ENCODE measurements at places on chromosomes 7 and 10.

DNA sequence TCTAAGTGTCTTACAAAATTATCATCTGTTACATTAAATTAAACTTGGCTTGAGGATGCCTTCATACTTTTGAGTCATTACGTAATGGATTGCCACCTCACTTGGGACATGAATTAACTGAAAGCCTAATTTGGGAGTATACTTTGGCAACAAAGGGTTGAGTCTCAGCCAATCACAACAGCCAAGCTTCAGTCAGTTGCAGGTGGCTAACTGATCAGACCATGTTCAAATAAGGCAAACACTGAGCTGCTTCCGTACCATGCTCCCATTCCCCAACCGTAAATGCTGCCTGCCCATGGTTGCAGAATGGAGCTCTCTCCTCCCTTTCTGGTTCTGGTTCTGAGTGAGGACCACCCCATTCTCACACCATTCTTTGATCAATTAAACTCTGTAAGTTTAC is 92.9 kb upstream of the STK17A start:
- DNase-seq, result no peak

- DNase-seq, result no peak
These were observed 163.7 kb downstream of the SEMA3D start for GRCh38 chr7:85023066-85023712.

DNA sequence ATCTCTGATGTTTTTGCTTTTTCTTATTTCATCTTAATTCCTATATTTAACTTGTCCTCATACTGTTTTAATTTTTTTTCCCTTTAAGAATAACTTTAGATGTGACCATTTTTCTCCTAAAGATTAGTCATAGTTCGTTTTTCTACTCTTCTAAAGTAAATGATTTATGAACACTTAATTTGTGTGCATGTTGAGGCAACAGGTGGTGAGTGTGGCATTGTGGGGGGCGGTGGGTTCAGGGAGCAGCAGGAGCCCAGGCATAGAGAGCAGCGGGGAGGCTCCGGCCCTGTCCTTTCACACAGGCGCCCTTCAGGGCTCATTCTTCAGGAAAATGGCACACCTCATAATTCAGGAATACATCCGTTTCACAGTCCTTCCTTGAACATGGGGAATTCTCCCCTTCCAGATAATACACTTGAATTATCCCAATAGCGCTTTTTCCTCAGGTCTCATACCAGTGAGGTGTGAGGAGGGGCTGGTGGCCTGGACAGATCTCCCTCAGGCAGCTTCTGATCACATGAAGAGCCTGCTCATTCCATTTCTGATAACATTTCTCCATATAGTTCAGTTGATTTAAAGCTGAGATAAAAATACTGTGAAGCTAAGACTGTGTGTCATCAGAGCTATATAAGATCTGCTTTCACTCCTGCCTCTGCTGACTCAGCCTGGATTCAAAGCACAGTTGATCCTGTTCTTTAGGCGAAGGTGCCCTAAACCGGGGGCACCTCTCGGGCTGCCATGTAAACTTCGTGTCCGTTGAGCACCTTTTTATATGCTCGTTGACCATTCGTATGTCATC is 40.2 kb downstream of the CUL1 start:
- DNase-seq, result no peak

DNA sequence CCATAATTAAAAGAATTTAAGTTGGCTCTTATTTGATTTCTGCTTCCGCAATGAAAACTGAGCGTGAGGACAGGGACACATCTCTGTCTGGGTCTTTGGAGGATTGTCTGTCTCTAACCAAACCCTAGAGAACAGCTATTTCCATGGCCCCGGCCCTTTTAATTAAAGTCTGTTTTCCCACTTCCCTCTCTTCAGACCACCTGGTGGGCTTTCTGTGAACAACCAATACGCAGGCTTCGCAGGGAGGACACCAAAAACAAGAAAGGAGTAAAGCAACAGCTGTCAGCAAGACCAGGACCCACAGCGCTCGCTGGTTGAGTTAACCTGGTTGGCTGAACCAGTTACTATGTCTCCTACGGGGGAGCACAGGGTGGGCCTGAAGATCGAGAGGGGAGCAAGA is 217.1 kb upstream of the FRMD4A start:
- DNase-seq, result no peak

GRCh38 chr7:8111282-8111960 is 142.8 kb downstream of the GLCCI1 start:
- no peak for DNase-seq

- DNase-seq, result no peak
These were observed 162.0 kb upstream of the RHEB start for GRCh38 chr7:151681726-151682125.

GRCh38 chr10:97024168-97025073 is 161.3 kb downstream of the SLIT1 start:
- no peak for DNase-seq

GRCh38 chr10:63496561-63496960 is 24.6 kb upstream of the REEP3 start:
- DNase-seq, result no peak

DNA sequence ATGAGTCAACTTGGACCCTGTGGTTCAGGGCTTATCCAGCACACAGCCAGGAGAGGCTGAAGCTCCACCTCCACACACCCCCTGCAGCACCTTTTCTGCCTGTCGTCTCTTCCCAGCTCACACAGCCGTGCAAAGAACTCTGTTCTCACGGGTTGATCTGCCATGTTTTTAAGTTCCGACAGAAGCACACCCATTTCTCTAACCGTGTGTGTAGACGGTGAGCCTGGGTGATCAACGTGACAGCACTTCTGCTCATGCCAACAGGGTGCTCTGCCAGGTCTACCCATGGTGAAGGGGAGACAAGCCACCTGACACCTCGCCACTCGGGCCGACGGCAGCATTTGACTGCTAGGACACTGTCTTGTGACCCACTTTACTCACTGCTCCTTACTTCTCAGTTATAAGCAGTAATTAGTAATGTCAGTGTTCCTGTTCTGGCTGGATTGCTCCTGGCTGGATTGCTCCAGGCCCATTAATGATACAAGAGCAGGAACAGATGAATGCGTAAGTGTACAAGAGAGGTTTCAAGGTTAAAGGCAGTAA is 90.5 kb downstream of the RNF216 start:
- no peak for DNase-seq

Measured in bone marrow (tissue), 2 donors.